ENCODE measurements at places on chromosomes 16 and 17.
A peak's percentile ranks its signal among the peaks of the same experiment; 100 is the strongest.

DNA sequence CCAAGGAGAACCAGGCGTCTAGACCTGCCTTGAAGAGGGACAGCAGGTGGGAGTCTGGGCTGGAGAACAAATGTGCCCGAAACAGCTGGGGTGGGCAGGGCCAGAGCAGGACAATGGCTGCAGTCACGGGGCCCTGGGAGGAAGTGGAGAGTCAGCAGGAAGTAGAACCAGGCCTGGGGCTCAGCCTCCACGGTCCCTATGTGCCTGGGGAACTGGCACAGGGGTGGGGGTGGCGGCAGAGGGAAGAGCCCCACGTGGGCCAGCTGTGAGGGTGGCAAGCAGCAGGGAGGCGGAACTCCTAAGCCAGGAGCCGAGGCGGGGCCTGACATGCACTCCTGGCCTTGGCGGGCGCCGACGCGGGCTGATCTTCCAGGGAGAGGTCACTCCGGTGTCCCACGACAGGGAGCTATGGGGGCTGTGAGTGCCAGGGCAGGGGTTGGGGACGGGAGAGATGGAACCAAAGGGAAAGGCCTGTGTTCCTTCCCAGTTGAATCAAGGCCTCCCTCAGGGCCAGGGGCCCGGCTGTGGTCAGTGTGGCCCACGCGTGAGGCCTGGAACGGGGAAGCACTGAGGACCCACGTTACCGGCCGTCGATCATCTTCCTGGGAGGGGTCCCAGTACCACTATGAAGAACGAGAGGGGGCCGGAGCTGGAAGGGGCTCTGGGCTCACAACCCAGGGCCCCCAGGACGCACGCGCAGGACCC lies 42.7 kb downstream of the TIMM22 start:
- no peak for DNase-seq

DNA sequence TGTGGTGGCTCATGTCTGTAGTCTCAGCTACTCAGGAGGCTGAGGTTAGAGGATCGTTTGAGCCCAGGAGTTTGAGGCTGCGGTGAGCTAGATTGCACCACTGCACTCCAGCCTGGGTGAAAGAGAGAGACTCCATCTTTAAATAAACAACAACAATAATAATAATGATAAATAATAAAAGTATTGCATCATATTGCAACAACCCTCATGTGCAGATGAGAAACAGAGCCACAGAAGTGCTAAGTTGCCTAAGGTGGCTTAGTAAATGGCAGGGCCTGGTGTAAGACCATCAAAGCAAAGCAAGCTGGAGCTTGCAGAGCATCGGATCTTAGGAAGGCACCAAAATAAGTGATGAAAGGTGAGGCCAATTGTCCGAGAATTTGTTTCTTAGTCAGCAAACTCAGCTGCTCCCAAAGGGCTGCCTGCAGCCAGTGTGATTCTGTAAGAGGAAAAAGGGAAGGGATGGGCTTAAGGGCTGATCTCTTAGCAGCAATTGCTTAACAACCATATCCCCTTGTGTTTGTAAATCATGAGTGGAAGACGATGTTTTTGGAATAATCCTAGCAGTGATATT lies 45.3 kb upstream of the HS3ST3A1 start:
- no peak for DNase-seq

DNA sequence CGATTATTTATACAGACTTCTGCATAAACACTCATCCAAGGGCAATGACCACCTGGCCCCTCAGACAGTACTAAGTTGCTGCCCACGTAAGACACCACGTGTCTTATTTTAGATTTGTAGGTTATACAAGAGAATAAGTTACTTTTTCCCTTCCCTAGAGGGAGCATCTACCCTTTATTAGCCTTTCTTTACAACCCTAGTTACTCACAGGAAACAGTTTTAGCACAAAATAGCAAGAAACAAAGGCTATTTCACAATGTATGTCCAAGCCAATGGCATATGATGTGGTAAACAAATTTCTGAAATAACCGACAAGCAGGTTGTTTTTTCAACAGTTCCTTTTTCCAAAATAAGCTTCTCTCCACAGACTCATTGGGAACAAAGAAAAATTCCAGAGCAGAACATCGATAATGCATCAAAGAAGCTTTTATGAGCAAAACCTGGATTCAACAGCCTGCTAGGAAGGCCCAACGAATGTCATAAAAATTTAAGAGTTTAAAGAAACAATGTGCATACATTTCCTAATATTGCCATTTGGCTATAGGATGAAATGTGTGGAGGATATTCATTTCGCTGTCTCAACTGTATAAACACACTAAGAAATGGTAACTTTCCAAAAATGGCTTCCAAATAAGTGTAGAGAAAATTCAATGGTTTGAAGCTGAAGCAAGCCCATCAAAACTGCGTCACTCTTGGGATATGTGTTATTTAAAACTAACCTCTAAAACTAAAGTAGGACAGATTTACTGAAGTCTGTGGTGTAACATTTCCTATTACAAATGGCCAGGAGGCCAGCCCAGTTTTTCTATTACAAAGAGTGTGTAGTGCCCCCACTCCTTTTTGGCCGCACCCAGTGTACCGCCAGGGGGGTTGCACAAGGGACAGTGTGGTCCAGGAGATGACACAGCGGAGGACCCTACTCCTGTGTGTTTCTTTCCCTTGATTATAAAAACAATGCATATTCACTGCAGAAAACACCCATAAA lies 50.4 kb upstream of the ERN1 start:
- DNase-seq = no peak

DNA sequence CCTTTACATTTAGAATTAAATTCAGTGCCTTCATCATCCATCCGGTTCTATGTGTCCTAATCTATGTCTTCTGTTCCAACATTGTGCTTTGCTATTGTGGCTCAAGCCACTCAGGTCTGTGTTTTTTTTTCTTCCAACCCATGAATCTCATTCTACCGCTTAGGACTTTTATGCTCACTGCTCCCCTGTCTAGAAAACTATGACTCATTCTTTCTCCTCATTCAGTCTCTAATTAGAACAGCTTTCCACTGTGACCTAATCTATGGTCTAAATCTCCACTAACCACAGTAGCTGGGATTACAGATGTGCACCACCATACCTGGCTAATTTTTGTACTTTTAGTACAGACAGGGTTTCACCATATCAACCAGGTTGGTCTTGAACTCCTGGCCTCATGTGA lies 418.7 kb downstream of the KCNJ2 start:
- no peak for DNase-seq

GRCh38 chr16:86761111-86762031 lies 183.0 kb downstream of the FOXL1 start:
- peak; percentile 30 for DNase-seq

GRCh38 chr17:79039171-79039570 lies 15.2 kb downstream of the C1QTNF1 start:
- DNase-seq = no peak

DNA sequence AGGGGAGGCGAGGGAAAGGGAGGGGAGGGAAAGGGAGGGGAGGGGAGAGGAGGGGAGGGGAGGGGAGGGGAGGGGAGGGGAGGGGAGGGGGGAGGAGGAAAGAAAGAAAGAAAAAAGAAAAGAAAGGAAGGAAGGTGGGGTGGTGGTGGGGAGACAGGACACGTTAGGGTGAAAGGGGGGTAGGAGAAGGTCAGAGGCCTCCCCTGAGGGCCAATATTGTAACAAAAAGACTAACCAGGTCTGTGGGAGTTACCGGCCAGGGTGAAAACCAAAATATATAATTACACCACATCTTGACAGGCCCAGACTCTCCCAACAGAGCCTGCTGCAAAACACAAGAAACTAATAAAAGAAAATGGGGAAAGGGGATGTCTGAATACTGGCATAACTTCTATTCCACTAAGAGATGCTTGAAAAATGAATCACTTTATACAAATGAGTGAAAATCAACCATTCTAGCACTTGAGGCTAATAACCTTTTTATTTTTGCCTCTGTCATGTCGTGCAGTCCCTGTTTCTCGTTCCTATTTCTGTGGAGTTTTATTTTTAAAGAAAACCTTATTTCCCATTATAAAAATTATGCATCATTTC lies 10.0 kb downstream of the WDR45B start:
- DNase-seq = no peak

GRCh38 chr17:70661342-70662222 lies 492.2 kb downstream of the KCNJ2 start:
- no peak for DNase-seq

- DNase-seq = no peak
Observed at GRCh38 chr17:49676276-49676868, 1.5 kb downstream of the SPOP start.

DNA sequence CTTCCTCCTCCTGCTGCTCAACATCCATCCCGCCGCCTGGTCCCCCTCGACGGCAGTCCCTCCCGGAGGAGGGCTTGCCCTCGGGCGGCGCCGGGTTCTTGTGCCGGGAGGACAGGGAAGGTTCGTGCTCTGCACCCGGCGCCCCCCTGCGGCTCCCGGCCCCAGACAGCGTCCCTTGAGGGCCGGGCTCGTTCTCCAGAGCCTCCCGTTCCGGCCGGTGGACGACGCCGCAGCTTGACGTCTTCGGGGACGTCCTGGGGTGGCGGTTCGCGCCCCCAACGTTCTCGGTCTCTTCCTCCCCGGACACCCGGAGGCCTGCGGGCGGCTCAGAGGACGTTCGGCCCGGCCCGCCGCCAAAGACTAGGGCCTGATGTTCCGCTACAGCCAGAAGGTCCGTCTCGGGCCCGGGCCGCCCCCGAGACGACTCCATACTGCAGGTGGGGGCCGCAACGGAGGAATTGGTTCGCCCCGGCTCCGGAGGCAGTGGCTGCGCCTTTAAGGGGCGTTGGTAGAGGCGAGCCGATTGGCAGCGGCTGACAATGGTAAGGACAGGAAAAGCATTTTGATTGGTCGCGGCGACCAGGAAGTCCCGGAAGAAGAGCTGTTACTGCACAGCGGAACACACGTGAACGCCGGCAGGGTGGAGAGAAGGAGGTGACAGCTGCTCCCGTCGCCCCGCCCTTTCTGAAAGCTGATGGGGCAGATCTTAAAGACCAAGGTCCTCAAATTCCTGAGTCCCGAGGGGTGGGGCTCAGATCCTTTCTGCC lies at the start of gene BORCS6:
Gene BORCS6, minus strand, starts transcription at position 470 of the 767 bp plus-strand sequence. Its CDS starts 40 bp downstream, at position 430.
- DNase-seq = peak; percentile 88

- peak; percentile 27 for DNase-seq
Observed at GRCh38 chr17:80791758-80792284, 199.8 kb upstream of the CHMP6 start.

- DNase-seq = peak; percentile 72
Observed at GRCh38 chr17:65122836-65123756, 14.1 kb upstream of the RGS9 start.

GRCh38 chr17:13153036-13153435 lies 135.2 kb upstream of the ELAC2 start:
- no peak for DNase-seq

DNA sequence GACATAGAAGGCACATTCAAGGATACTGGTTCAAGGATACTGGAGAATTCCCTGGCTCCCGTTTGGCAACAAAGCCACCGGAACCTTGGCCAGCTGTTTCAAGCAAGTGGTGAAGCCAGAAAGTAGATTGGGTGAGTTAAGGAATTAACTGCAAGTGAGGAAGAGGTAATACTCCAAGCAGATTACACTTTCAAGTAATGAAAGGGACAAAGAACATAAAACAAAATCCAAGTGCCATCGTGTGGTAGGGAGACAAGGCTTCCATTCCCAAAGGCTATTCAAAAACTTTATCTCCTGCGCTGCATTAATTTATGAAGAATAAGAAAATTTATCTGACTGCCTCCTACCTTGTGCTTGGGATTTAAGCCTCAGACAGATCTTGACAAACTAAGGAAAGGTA lies 27.8 kb downstream of the XPO6 start:
- no peak for DNase-seq

GRCh38 chr17:76111956-76112355 lies 8.4 kb upstream of the EXOC7 start:
- no peak for DNase-seq

DNA sequence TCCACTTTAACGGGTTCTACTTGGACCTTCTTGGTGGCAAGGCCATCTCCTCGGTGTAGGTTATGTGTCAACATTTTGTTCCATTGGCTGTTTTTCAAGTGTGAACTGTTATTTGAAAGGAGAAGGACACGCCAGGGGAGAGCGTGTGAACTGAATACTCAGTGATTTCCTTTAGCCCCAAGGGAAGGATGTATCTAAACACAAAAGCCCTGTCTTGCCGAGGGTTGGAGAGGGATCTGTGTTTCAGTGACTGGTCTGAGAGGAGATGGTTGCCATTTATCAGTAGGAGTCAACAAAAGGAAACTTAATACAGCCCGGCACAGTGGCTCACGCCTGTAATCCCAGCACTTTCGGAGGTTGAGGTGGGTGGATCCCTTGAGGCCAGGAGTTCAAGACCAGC lies 50.0 kb downstream of the USP10 start:
- DNase-seq = no peak

DNA sequence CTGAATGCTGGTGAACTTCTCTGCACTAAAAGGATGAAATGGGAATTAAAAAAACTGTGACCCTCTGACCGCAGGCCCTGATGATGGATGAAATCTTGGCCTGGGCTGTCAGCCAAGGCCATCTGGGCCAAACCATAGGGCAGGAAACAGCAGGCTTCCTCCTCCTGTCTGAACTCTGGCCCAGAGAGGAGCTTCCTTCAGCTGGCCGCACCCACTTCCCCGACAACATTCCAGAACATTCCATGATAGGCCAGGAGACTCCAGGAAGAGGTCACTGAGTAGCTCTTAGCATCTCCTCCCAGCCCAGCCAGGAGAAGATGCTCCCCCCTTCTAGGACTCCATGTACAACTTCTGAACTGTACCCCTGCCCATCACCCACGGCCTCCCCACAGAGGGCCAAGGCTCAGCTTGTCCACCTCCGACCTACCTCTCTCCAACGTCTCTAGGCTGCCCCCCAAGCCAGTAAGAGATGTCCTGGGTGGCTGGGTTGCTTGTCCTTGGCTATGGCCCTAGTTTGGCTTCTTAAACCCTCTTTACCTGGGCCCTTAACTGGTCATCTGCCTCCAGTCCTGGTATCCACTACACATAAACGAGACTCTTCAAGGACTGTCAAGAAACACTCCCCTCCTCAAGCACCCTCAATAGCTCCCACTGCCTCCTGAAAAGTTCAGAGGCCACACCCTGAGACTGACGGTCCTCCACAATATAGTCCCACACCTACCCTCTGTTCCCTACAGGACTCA lies 1.7 kb downstream of the RPH3AL start:
- DNase-seq = no peak

Data from activated T-cell treated with anti-CD3 and anti-CD28 coated beads, Interleukin-2, amount 50 U/mL, for 4 hours (primary cell).